ENCODE measurements at places on chromosomes 3 and 15.

DNA sequence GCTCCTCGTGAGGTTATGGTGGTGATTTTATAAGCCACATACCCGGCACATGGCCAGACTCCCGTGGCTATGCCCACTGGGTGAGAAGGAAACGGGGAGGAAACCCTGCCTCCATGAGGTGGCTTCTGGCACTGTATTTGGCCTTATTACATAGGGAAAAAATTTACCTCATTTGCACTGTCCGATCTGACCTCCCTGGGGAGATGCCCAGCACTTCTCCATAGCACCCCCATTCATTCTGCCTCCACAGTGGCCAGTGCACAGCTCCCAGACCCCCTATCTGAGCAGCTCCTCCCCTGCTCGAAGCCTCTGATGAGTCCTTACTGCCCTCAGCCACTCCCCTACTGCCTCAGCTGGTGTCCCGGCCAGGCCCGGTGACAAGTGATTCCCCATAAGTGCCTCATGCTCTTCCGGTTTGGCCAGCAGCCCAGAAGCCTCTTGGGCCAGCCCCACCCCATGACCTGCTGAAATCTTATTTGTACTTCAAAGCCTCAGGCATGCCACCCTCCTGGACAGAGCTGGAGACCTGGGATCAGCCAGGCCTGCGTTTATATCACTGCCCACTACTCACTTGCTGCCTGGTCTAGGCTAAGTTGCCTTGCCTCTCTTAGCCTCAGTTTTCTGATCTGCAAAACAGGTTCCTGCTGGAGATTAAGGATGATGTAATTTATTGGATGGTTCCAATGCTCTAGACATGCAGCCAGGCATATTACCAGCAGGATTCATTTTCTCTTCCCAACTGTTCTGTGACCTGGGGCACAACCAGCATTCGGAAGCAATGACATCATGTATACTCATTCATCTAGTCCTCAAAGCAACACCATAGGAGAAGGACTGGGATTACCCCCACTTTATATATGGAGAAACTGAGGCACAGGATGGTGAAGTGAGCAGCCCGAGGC, 30.6 kb upstream of the SLC6A6 start:
- DNase-seq, result no peak

- DNase-seq, result no peak
Measured at GRCh38 chr3:188595890-188596376, 442.0 kb downstream of the LPP start.

DNA sequence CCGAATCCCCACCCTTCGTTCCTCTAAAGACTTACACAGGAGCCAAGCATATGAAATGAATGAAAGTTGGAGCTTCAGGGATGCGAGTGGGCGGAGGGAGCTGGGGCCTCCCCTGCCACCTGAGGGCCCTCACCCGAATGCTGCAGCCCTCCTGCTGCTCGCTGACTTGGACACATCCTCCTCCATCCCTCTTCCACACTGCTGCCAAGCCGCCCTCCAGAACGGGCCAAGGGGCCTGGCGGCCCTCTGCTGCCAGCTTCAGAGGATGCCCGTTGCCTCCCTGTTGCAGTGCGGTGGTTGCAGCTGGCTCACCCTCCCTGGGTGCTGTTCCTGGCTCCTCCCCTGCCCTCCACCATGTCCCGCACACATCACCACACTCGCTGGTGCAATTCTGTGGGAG, 71.2 kb downstream of the GABRG3 start:
- DNase-seq, result no peak

GRCh38 chr15:33425142-33425541, 114.4 kb downstream of the RYR3 start:
- DNase-seq, result peak; percentile 19

GRCh38 chr3:29416514-29416913, 135.6 kb downstream of the RBMS3 start:
- DNase-seq, result no peak
